ENCODE measurements at places on chromosomes 16 and 17.

GRCh38 chr17:40321961-40322357 is 13.0 kb downstream of the RARA start:
- DNase-seq = no peak

DNA sequence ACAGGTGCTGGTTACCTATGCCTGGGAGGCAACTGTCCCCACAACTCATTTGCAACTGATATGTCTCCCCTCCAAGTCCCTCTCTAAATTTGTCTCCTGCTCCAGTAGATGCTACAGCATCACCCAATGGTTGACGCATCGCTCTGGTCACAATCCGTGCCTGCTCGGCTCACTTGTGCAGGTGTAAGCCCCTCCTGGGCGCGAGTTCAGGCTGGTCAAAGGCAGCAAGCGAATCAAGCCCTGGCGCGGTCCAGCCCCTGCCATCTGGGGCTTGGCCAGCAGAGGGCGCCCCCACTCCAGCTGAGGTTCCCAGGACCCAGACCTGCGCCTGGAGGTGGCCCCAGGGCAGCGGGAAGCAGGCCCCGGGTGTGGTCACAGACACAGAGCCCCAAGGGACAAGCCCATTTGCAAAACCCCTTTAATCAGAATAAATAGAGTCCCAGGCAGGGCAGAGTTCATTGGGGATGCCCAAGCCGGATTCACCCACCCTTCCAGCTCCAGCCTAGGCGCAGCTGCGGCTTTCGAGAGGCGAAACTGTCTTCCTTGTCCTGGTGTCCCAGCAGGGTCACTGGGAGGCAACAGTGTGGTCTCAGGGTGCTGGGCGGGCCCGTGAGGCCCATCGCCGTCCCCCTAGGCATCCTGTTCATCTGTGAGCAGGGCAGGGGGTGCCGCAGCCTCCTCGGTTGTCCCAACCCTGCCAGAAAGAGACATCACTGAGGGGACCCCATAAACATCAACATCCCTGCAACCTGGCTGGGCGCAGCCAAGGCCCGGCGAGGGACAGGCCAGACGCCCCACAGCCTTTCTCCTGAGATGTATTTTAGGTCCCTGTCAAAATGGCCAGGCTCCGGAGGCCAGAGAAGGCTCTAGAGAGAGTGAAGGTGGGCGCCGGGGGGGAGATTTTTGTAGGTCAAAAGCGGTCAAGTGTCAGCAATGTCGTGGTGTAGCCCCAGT is 15.8 kb downstream of the TMC6 start:
- DNase-seq = no peak

DNA sequence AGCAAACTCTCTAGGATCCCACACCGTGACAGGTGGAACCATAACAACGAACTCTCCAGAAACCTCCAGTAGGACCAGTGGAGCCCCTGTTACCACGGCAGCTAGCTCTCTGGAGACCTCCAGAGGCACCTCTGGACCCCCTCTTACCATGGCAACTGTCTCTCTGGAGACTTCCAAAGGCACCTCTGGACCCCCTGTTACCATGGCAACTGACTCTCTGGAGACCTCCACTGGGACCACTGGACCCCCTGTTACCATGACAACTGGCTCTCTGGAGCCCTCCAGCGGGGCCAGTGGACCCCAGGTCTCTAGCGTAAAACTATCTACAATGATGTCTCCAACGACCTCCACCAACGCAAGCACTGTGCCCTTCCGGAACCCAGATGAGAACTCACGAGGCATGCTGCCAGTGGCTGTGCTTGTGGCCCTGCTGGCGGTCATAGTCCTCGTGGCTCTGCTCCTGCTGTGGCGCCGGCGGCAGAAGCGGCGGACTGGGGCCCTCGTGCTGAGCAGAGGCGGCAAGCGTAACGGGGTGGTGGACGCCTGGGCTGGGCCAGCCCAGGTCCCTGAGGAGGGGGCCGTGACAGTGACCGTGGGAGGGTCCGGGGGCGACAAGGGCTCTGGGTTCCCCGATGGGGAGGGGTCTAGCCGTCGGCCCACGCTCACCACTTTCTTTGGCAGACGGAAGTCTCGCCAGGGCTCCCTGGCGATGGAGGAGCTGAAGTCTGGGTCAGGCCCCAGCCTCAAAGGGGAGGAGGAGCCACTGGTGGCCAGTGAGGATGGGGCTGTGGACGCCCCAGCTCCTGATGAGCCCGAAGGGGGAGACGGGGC is 1.3 kb downstream of the SPN start:
- DNase-seq = no peak

GRCh38 chr16:707062-707538 is 1.5 kb upstream of the FBXL16 start:
- no peak for DNase-seq

DNA sequence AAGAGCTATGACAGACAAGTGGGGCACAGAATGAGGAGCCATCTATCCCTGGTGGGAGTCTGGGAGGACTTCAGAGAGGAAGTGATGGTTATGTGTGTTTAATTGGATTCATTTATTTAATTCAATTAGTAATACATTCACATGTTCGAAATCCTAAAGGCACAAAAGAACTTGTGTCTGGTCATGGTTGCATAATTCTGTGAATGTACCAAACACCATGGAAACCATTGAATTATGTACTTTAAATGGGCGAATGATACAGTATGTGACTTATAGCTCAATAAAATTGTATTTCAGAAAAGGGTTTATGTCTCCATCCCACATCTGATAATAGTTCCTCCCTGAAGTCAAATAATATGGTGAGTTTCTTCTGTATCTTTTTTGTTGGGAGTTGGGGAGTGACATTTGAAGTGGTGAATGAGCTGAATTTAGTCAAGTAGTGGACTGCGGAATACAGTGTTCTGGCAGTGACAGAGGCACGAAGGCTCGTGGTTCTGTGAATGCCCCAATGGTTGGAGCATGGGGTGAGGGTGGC is 19.8 kb upstream of the G6PC1 start:
- DNase-seq = no peak

GRCh38 chr17:29694918-29695563 is 72.3 kb upstream of the CORO6 start:
- DNase-seq = no peak

DNA sequence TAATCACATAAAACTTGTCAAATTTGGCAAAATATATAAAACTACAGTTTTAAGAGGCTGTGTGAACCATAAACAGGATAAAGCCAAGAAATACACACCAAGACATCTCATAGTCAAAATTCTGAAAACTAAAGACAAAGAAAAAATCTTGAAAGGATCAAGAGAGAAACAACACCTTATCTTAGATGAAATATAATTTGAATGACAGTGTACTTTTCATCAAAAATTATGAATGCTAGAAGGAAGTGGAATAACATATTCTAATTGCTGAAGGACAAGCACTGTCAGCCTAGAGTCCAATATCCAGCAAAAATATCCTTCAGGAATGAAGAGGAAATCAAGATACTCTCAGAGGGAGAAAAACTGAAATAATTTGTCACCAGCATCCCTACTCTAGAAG is 37.2 kb downstream of the PIK3R5 start:
- no peak for DNase-seq

GRCh38 chr17:45844695-45845375 is at the start of gene SPPL2C:
Gene SPPL2C, plus strand, starts transcription at chr17:45844881. Its CDS starts 26 bp downstream, at chr17:45844907.
- DNase-seq = no peak

- no peak for DNase-seq
Measured at GRCh38 chr17:59756236-59756818, 48.9 kb downstream of the VMP1 start.

- DNase-seq = no peak
Measured at GRCh38 chr16:24890746-24891145, 45.0 kb downstream of the SLC5A11 start.

DNA sequence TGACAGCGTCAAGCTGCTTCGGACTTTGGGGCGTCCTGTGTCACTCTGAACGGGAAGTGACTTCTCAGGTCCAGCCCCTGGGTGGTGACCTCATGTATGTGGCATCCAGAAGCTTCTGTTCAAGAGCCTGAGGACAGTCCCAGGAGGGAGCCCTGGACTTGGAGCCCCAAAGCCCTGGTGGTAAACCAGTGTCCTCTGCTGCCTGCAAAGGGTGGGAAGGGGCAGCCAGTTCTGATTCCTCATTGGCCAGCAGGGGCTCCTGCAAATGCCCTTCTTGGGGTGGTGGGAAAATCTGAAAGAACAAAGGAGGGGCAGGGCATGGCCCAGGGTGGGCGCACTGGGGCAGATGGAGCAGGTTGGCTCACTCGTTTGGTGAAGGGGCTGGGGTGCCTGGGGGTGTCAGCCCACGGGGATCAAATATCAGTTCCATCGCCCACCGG is 1.6 kb downstream of the OSGIN1 start:
- no peak for DNase-seq

DNA sequence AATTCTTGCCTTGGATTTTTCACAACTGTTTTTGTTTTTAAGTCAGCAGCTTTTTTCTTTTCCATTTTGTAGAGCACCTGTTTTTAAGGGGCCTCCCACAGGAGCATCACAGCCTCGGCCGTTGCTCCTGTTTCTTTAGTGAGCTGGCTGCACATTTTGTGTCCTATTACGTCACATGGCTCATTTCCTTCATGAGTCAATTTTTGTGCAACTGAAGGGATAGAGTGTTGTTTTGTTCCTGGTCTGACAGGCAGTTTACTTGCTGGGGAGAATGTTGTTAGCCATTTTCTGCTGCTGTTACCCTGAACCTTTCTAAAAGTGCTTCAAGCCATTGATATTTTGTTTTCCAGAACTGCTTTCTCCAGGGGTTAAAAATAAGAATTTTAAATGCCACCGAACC is 45.0 kb upstream of the CRISPLD2 start:
- DNase-seq = no peak

All from stimulated activated CD8-positive, alpha-beta memory T cell treated with anti-CD3 and anti-CD28 coated beads, Interleukin-7, amount 100 ng/mL, for 24 hours (primary cell).